H7 (cell line): ENCODE measurements at places on chromosomes 5 and 9.
A peak's percentile ranks its signal among the peaks of the same experiment; 100 is the strongest.

DNA sequence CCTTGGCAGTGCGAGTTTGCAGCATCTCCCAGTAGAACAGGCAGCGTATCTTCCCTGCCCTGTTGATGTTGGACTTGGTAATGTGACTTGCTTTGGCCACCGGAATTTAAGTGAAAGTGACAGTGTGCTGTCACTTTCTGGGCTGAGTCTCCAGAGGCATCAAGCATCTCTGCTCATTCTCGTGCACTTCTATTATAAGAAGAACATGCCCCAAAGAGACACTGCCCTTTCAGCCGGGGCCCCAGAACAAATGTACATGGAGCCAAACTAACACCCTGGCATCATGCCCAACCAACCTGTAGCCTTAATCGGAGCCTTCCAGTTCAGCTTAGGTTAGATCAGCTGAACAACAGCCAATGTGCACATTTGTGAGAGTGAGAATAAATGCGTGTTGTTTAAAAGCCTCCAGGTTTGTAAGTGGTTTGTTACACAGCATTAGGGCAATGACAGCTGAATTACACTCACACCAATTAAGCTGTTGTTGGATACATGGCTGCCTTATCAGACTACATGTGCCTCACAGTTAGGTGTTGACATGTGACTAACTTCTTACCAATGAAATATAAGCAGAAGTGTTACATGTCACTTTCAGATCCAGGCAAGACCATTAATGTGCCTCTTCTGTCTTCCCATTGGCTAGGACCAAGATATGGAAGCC lies 22.1 kb upstream of the FRMD3 start:
- no peak for DNase-seq

DNA sequence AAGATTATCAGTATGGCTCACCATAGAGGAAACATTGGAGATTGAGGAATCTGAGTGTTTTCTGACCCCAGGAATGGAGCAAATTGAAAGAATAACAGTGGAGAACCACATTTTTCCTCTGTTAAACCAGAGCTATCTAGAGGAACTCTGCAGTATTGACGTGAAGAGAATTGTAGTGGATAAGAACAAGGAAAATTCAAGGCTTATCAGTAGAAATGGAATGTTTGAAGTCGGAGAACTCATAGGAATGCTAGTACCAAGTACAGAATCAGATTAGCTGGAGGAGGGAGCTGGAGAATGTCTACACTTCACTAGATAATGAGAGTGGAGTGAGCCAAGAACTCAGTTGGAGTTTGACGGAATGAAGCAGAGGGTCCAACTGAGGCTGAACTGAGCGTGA lies 50.3 kb downstream of the SNCAIP start:
- DNase-seq: no peak

DNA sequence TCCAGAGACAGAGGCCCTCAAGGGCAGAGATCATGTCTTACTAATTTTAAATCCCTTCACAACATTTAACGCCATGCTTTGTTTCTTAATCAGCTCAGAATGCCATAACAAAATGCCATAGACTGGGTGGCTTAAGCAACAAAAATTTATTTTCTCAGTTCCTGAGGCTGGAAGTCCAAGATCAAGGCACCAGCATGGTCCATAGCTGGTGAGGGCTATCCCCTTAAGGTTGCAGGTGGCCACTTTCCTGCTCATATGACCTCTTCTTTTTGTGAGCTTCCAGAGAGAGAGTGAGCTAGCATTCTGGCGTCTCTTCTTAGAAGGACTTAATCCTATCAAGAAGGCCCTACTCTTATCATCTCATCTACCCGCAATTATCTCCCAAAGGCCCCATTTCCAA lies 470.3 kb downstream of the ZNF608 start:
- DNase-seq: no peak

- no peak for DNase-seq
These were observed 811.2 kb downstream of the BRINP1 start for GRCh38 chr9:118558026-118558425.

DNA sequence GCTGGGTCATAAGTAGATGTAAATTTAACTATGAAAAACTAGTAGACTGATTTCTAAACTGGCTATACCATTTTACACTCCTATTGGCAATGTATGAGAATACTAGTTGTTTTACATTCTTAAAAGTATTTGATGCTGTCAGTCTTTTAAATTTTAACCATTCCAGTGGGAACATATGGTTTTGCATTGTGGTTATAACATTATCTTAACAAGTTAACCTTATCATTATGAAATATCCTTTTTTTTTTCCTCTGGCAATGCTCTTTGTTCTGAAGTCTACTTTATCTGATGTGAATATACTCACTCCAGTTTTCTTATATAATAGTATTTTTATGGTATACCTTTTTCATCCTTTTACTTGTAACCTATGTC lies 548.9 kb upstream of the CLINT1 start:
- DNase-seq: no peak

DNA sequence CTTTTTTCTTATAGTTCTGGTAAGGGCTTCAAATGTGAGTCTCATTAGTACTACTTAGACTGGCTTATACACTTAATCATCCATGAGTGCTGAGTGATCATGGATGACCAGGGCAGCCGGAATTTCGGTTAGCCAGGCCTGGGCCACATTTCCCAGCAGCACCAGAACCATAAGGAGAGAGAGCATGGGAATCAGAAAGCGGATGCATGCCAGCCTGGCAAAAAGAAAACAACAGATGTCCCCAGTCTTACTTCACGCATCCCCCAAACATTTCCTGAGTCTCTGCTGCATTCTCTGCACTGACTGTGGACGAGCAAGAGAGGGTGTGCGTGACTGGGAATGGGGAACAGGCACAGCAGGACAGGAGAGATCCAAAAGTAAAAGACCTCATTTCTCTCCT lies 371.1 kb upstream of the ZNF608 start:
- no peak for DNase-seq

- DNase-seq: no peak
These were observed 113.9 kb downstream of the DCP2 start for GRCh38 chr5:113090336-113091106.

GRCh38 chr9:37710046-37710445 lies 43.6 kb upstream of the TRMT10B start:
- DNase-seq: no peak

- no peak for DNase-seq
These were observed 10.4 kb upstream of the ZNF354B start for GRCh38 chr5:178849316-178849715.

GRCh38 chr5:6759983-6760382 lies 46.8 kb downstream of the TENT4A start:
- no peak for DNase-seq

- no peak for DNase-seq
These were observed 3.2 kb downstream of the SH3RF2 start for GRCh38 chr5:145939540-145940065.

- peak; percentile 73 for DNase-seq
These were observed 172.2 kb downstream of the ERCC6L2 start for GRCh38 chr9:96047741-96048103.

GRCh38 chr5:139131465-139131864 lies 66.7 kb downstream of the SIL1 start:
- no peak for DNase-seq

DNA sequence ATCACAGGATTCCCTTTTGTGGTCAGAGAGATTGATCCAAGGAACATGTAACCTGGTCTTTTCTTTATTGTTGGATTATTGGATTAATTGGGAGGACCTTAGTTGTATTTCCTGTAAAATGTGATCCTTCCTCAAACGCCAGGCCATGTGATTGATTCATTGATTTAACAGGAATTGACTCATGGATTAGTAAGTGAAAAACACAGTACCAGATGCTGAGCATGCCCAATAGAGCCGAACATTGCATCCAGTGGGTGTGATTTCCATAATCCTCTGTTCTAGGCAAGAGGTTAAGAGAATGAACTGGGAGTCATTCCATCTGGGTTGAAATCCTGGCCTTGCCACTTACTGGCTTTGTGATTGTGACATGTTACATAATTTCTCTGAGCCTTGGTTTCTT lies 522.3 kb downstream of the MAT2B start:
- no peak for DNase-seq

- no peak for DNase-seq
These were observed 105.0 kb downstream of the GIN1 start for GRCh38 chr5:103014983-103015382.

DNA sequence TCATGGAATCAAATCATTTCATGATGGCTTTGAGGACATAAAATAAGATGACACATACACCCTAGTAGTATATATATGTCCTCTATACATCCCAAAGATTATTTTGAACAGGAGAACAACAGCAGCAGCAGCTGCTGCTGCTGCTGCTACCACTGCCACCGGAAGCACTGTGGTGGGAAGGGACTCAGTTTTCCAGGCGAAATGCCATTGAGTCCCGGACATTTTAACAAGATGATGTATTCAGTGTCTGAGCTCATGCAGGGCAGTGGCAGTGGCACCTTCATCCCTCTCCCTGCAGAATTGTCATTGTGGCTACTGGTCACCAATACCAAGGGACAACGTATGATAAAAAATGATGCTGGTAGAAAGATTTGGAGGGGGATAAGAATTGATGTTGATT lies 151.3 kb downstream of the CHSY3 start:
- DNase-seq: no peak

DNA sequence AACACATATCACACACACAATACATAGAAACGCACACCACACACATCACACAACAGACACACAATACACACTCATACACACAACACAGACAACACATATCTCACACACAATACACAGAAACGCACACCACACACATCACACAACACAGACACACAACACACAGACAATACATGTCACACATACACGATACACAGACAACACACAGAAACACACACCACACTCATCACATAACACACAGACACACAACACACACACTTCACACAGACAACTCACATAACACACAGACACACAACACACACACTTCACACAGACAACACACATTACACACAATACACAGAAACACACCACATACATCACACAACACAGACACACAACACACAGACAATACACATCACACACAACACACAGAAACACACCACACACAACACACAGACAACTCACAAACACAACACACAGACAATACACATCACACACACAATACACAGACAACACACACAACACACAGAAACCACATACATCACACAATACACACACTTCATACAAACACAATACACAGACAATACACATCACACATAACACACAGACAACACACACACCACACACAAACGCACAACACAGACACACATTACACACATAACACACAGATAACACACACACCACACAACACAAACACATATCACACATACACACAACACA lies 4.3 kb upstream of the CCDC187 start:
- no peak for DNase-seq

GRCh38 chr9:17927616-17928015 lies 348.8 kb downstream of the SH3GL2 start:
- DNase-seq: no peak

DNA sequence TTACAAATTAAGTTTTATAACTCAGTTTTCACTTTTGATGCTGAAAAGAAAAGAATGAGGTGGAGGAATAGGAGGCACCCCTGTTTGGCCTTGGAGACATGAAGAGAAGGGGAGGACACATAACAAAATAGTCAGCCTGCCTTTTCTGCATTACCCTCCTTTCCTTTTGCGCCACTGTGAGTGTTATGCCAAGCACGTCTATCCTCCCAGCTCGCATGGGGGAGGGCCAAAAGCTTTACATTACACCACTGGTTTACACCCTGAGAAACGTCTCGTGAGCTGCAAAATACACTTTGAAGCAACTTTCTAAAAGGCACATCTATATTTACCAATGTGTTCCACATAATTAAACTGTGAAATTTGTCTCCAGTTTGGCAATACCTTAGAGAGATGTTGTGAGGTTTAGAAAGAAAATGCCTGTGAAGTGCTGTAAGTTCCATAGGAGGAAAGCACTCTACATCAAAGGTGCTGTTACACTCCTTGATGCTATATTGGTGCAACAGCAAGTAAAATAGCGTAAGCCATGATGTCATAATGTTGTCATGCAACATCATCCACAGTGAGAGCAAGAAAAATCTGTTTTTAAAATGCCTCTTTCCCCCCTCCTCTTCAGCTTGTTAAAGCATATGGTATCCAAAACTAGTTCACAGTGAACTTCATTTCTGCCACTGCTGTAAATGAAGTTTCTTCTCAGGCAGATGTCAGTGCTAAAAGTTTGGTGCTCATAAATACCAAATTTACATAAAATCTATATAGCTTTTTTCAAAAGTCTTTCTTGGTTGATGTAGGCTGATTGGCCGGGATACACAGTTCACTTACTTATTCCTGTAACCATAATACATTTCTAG lies 50.3 kb downstream of the CETN3 start:
- DNase-seq: peak; percentile 4

DNA sequence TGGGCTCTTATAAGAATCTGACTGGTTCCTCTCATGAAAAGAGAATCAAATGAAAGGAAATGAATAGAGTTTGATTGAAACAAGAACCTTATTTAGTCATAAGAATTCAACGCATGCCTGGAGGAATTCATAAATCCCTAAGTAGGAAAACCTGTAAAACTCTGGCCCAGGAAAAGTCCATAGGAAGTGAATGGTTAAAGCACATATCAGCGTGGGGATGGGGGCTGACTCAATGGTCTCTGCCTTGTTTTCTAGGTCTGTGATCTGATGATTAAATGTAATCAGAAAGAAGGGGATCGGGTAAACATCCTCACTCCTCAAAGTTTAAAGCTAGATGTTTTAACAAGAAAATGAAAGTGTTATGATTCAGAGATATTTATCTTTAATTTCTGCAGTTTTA lies 759.4 kb upstream of the C9orf72 start:
- DNase-seq: no peak

- no peak for DNase-seq
These were observed 349.2 kb upstream of the CDH9 start for GRCh38 chr5:27387535-27388073.

GRCh38 chr5:149438711-149439132 lies 59.6 kb upstream of the IL17B start:
- no peak for DNase-seq

DNA sequence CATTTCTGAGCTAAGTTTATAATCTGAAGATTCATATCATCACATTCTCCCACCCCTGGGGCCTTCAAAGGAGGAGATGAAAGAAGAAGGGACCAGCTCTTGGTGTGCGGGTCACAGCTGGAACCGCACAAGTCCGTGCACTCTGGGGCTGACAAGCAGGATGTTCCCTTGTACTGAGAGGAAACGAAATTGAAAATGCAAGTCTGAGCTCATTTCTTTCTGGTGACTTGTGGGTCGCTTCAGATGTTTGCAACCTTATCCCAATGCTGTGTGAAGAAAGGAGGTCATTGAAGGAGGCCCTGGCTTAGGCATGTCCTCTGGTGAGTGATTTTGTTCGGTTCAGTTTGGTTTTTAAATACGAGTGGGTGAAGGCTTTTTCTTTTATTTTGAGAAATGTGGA lies 59.6 kb downstream of the C9orf152 start:
- no peak for DNase-seq

- peak; percentile 44 for DNase-seq
These were observed 4.7 kb upstream of the ISCA1 start for GRCh38 chr9:86287013-86287412.

DNA sequence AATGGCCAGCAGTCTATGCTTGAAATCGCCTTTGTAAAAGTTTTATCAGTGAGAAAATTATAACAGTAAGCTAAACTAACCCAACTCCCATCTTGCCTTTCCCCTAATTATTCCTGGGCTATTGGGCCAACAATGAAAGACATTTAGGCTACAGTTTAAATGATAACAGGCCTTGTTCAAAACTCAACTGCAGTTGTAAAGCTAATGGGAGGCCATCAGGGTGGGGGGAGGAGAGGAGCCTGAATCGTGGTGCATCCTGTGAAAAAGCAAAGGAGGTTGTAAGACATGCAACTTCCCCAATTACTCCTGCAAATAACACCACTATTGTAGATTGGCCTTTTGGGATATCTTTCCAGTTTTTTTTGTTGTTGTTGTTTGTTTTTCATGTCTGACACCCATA lies 53.8 kb downstream of the ACTL7B start:
- DNase-seq: no peak

- no peak for DNase-seq
These were observed 230.2 kb downstream of the AOPEP start for GRCh38 chr9:94956731-94957130.
